ENCODE measurements at places on chromosomes 3 and 15.

DNA sequence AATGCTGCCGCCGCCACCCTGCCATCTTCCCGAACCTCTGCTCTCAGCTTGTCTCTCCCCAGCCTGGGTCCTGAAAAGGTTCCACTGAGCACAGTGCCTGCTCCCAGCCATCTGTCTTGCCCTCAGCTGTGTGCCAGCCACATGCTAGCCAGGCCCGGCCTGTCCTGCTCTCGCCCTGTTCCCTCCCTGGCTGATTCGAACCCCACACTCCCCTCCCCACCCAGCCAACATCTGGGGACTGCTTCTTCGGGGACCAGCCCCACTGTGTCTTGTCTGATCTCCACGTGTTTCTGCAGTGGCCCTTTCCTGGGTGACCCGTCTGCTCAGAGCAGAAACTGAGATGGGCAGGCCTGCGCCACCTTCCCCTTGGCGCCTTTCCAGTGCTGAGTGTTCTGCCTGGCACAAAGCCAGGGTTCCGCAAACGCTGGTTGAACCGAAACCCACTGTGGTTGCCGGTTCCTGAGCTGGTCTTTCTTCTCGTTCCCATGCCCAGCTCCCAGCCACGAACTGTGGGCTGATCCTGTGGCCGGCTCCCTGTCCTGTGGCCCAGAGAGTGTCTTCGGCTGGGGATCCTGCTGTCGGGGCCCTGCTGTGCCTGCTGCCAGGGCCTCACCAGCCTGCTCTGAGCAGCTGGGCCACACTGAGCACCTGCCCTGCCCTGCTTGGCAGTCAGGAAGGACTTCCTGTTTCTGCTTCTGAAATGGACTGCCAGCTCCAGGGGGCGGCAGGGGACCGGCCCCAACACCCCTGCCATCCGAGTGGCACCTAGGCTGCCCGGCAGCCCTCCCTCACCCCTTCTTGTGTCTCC lies 62.7 kb upstream of the KLF13 start:
- no peak for DNase-seq

DNA sequence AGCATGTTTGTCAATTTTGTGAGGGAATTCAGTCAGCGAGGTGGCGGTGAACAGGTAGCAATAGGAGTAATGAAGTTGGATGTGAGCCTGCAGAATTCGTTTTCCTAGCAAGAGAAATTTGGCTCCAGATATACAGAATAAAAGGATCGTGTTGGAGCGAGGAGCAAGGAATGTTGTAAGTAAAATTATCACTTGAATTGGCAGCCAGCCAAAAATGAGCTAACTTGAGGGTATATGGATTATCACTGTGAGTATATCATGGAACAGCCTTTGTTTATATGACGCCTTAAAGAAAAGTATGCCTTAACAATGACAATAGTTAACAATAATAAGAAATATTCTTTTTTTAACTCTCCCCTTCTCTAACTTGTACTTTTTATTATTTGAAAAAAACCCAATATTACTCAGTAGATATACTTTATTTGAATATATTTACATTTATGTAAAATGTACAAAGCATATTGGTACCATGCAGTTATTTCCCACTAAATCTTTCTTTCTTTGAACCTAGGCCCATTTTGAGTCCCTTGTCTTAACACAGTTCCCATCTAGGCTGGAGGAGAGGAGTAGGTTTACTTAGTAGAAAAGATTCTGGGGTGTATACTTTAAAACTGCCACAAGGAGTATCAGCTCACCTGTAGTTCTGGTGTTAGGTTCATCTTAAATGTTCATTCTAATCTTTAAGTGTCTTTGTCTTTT lies 29.3 kb downstream of the EPHA6 start:
- no peak for DNase-seq

GRCh38 chr3:66098436-66098835 lies 59.7 kb upstream of the MAGI1 start:
- no peak for DNase-seq

- no peak for DNase-seq
Observed at GRCh38 chr3:58604031-58604430, 26.8 kb upstream of the FAM107A start.

- DNase-seq: no peak
Observed at GRCh38 chr15:68211656-68212320, 6.7 kb upstream of the CALML4 start.

DNA sequence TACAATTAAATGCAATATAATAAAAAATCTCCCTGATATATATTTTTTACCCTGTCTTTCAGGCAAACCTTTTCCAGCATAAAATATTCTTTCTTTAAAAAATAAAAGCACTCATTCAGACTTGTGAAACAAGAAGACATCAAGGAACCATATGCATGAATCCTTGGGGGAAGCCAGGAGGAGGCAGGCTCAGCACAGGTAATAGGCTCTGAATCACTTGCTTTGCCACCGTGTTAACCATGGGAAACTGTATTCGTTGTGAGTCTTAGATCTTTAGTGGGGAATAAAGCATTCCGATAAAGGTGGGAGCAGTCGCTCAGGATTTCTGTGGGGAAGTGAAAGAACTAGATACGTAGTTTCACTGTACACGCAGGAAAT lies 42.4 kb downstream of the FBN1 start:
- DNase-seq: no peak

GRCh38 chr3:190005343-190006113 lies 115.2 kb downstream of the P3H2 start:
- DNase-seq: no peak

DNA sequence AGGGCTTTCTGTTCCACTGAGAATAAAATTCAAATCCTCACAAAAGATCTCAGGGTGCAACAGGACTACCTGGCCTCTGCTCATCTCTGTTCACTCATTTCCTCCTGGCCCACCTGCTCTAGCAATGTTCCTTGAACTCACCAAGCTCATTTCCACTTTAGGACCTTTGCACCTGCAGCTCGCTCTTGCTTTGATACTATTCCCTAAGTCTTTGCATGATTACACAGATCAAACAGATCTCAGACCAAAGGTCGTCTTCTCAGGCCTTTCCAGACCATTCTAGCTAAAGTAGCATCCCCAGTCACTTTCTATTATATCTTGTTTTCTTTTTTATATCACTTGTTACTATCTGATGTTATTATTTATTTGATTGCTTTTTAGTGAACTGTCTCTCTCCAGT lies 54.7 kb downstream of the B3GNT5 start:
- no peak for DNase-seq

DNA sequence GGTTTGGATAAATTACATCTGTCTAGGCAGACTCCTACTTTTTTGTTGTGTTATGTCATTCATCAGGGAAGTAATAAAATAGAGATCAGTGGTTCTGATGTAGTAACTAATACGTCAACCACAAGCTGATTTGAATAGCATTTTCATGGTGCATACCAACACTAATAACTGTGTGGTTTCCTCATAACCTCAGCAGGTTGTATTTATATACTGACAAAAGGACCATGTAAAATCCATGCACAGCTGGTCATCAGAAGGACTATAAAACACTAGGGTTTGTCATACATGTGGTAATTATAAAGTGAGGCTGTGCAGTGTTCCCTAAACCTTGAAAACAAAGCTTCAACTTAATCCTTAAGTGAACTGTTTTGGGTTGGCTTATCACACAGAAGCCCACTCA lies 216.8 kb upstream of the RBMS3 start:
- peak; percentile 67 for DNase-seq

DNA sequence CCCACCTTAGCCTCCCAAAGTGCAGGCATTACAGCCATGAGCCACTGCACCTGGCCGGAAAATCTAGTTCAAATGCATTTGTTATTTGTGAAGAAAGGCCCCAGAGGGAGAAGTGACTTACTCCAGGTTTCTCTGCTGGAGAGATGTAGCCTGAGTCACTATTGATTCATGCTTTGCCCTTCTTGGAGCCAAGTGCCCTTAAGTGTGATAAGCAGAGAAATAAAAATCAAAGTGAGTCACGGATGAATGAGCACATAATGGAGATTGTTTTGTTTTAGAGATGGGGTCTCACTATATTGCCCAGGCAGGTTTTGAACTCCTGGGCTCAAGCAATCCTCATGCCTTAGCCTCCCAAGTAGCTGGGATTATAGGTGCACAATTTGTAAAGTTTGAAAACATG lies 33.1 kb downstream of the CDC25A start:
- DNase-seq: peak; percentile 18

DNA sequence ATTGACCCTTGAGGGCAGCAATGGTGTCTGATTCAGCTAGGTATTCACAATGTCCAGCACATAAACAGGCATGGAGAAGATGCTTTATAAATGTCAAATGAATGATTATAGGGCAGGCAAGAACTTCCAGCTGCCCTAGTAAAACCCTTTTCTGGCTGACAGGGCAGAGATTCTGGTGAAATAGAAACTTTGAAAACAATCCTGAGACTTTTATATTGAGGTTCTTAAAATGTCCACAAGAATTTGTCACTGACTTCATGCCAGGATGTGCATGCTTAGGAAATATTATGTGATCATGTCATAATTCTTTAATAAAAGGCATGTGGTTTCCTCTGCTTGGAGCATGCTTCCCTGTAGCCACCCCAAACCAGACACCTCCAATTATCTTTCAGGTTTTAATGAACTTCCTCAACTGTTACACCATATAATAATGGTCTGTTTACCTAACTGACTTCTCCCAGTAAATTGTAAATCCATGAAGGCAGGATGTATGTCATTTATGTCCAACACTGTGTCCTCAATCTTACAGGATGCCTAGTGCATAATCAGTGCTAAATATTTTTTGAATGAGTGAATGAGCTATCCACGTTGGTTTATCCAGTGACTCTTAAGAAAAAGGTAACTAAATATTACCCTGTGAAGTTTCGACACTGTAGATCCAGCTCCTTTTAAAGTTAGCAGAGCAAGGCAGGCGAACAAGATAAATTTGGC lies 43.4 kb upstream of the CLRN1 start:
- DNase-seq: peak; percentile 54

DNA sequence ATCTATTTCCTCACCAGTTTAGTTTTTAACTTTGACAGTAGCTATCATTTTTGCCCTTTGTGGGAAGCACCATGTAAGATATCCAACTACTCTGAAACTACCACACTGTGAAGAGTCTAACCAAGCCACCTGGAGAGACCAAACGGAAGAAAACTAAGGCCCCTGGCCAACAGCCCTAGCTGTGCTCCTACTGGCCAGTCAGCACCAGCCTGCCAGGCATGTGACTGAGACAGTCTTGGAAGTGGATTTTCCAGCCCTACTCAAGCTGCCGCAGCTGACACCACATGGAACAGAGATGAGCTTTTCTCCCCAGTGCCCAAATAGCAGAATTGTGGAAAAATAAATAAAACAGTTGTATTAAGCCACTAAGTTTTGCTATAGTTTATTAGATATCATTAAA lies 2.9 kb upstream of the TBC1D5 start:
- no peak for DNase-seq

- DNase-seq: peak; percentile 24
Observed at GRCh38 chr3:108312656-108313055, 16.3 kb downstream of the HHLA2 start.

GRCh38 chr15:31065824-31066223 lies 35.7 kb downstream of the TRPM1 start:
- no peak for DNase-seq

- no peak for DNase-seq
Observed at GRCh38 chr3:34131091-34131490, 332.7 kb downstream of the PDCD6IP start.

DNA sequence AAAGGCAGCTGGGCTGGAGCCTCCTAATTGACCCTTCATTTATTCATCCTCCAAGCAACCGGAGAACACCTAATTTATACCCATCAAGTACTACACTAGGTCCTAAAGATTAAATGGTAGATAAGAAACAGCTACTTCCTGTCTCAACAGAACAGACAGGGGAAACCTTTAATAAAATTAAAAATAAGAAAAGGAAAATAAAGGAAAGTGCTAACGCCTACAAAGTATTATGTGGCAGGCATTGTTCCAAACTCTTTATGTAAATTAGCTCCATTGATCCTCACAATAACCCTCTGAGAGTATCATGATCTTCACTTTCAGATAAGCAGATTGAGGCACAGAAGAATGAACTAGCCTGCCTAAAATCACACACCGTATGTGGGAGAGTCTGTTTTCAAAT lies 139.5 kb downstream of the CNTN6 start:
- no peak for DNase-seq

DNA sequence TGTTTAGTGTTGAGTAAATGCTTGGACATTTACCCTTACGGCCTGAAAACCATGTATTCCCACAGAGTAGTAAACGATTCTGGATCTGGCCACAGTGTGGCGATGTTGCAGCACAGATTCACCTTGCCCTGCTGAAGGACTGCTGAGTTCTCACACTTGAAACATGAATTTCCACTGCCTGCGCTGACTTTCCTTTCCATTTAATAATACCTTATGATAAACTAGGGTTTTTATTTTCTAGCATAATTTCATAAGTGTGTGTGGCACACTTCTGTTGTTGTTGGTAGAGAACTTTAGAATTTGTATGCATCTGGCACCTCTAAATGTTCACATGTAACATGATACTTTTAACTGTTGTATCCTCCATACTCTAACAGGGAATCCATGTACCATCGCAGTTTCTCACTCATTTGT lies 53.9 kb downstream of the C3orf38 start:
- DNase-seq: no peak

GRCh38 chr15:89967881-89968280 lies 33.2 kb upstream of the ZNF710 start:
- no peak for DNase-seq

- no peak for DNase-seq
Observed at GRCh38 chr3:111902534-111902933, 43.5 kb downstream of the PHLDB2 start.

GRCh38 chr3:14879211-14879874 lies 60.6 kb downstream of the FGD5 start:
- DNase-seq: no peak

- DNase-seq: no peak
Observed at GRCh38 chr3:98877132-98877531, 24.4 kb downstream of the DCBLD2 start.

Data from fibroblast of skin of left biceps (primary cell).